ENCODE measurements at places on chromosomes 5 and 9. TPM values are rescaled to one million over a fixed set of nuclear protein-coding genes. Genes with fewer than 3 reads are reported as not detected.

GRCh38 chr5:109298794-109299193, 111.0 kb downstream of the PJA2 start:
- no peak for DNase-seq

Gene TMEFF1
- 0.50 TPM for total RNA-seq

Gene ZNF300
- 2.5 TPM for total RNA-seq

Gene NFIB
- 54.7 TPM for total RNA-seq

DNA sequence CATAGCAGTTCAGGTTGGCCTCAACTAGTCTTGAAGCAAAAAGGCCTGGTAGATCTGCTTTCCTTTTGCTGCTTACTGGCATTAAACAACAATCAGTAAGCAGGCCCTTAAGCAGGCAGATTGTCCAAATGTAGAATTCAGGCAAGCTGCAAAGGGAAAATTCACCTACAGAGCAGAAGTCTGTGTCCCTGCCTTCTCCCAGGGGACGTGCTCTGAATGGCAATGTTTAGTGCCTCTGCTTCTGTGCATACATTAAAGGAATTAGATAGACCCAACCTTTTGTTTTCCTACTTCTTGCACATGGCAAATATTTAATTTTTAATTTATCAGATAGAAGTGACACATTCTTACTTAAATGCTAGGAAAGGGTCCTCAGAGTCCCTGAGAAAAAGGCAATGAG, 328.8 kb upstream of the PIK3R1 start:
- no peak for DNase-seq

- DNase-seq = no peak
Observed at GRCh38 chr5:123344816-123345426, 78.3 kb downstream of the CEP120 start.

DNA sequence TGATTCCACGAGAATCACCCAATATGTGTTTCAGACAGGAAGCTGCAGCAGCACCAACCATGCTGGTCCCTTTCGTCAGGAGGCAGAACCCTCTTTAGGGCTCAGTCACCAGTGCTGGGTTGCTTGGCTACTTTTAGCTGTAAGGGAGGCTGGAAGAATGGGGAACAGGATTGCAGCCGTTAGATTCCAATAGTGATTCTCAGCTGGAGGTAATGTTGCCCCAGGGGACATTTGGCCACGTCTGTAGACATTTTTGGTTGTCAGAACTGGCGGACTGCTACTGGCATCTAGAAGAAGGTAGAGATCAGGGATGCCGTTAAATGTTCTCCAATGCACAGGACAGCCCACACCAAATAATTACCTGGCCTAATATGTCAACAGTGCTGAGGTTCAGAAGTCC, 81.8 kb downstream of the ANKRD33B start:
- DNase-seq = no peak

DNA sequence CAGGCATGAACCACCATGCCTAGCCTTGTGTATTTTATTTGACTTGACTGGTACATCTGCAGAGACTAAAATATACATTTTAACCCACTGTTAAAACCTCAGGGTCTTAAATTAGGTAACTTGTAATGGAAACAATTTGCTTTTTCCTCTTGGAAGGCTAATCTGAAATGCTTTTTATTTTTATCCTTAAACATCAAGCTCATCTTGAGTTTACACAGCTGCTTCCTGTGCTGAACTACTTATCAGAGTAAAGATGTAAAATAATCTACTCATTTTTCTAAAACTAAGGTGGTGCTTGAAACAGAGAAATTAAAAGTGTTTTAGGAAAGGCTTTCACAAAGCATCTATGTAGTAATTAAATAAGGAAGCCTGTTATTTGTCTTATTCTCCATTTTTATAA, 144.1 kb downstream of the ENTREP1 start:
- DNase-seq = no peak

DNA sequence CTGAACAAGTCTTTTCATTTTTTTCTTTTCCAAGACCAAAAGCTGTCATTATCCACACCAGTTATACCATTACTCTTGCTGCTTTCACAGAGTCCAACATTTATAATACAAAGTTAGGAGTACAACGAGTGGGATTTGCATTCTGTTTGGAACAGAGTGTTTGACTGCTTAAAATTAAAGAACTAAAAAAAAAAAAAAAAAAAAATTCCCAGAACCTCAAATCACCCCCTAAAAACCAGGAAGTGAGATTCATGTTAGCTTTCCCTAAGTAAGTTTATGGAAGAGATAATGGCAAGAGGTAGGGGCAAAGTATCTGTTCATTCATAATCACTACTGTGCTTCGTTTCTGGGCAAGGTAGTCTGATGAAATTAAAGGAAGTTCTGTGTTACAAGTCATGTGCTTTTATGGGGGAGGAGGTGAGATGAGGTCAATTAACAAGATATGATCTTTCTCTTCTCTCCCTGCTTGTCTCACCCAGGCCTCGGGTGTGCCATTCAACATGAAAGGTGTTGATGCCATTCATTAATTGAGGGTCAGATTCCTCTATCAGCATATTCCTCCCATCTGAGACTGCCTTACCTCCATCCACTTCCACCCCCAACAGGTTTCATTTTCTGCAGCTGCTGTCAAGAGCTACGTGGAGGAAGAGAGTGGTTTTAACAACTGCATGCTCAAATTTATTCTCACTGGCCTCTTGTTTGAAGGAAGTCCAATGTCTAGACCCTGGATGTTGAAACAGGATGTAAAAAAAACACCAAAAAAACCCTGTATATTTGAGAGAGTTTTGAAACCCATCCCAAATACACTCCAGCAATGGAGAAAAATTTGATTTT, 58.1 kb downstream of the MARCHF3 start:
- no peak for DNase-seq

Gene OR4F3
- not detected for total RNA-seq

GRCh38 chr9:38298503-38298902, 94.0 kb upstream of the ALDH1B1 start:
- DNase-seq = no peak

- DNase-seq = no peak
Observed at GRCh38 chr5:18403941-18404438, 769.7 kb downstream of the TAF11L14 start.

DNA sequence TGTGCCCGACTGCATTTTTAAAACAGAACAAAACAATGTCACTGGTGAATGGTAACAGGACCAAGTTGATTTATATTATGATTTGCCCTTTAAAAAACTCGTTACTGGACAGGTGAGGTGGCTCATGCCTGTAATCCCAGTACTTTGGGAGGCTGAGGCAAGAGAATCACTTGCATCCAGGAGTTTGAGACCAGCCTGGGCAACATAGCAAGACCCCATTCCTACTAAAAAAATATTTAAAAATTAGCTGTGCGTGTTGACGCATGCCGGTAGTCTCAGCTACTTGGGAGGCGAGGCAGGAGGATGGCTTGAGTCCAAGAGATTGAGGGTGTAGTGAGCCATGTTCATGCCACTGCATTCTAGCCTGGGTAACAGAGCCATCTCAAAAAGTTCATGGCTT, 7.2 kb downstream of the UNC13B start:
- DNase-seq = no peak

GRCh38 chr9:91865041-91865440, 85.0 kb downstream of the ROR2 start:
- DNase-seq = no peak

DNA sequence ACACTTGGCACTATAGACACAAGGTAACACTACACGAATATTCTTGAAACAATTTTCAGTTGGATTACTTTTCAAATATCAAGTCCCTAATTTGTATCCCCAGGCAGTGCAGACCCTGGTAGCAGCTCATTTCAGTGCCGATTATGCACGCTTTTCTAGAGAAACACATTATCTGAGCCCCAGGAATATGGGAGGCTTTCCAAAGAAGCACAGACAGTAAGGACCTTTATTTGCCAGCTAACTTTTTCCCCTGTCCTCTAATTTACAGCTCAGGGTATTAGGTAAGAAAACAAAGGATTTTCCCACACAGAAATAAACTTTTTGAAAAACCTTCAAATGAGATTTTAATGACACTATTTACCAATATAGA, 852.3 kb upstream of the DMAC1 start:
- DNase-seq = no peak

DNA sequence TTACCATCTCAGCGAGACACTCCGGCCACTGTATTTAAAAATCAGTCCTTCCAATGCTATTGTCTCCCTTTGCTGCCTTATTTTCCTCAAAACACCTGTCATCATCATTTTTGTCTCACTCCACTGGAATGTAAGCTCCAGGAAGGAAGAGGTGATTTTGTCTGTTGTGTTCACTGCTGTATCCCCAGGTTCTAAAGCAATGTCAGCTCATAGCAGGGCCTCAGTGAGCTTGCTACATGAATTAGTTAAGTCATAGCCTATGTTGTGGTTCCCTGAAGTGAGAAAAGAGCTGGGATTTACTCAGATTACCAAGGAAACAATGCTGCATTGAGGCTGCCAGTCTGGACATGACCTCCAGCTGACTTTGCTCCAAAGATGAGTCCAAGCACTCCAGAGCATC, 137.6 kb upstream of the RASEF start:
- DNase-seq = no peak

Gene SLC6A19
- not detected for total RNA-seq

- DNase-seq = peak; percentile 81
Observed at GRCh38 chr5:9438596-9439354, 107.1 kb downstream of the SEMA5A start.

Gene LRRC26
- not detected for total RNA-seq

Gene MPDZ
- total RNA-seq = 105 TPM

Gene CATSPER3
- total RNA-seq = 0.65 TPM

GRCh38 chr9:126620478-126620877, 6.8 kb downstream of the LMX1B start:
- no peak for DNase-seq

All from esophagus muscularis mucosa (tissue), 4 donors.